ENCODE measurements at places on chromosomes 11 and 22.

DNA sequence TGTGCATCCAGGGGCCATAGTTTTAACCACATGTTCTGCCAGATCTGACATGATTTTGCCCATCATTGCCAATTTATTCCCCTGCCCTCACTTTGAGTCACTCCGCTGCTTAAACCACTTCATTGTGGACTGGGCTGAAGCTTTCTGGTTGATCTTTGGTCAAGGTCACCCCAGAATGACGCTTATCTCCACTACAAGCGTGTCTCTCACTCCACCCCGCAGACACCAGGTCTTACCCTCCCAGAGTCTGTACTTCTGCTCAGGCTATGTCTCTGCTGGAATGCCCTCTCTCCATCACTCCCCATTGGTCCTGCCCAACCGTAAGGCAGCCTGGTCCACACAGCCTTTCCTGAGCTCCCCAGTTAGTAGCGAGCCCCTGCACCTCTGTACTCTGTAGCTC lies 170.5 kb upstream of the SYT13 start:
- DNase-seq: no peak

DNA sequence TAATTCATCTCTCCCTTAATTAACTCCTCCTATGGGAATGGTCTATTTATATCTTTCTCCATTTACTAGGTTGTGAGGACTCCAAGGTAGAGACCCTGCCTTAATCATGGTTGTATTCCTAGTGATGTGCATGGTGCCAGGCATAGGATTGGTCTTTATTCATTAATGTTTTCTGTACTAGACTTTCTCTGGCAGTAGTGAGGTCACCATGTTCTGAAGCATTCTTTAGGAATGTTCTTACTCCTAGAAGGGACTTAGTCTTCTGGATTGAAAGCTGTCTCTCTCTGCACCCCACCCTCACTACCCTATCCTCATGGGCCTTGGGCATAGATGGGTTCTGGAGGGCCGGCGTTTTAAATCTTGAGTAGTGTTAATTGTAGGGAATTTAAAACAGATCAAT lies 10.6 kb upstream of the INSC start:
- no peak for DNase-seq

- DNase-seq: no peak
Observed at GRCh38 chr11:37657645-37658044, 1059.6 kb upstream of the RAG2 start.

DNA sequence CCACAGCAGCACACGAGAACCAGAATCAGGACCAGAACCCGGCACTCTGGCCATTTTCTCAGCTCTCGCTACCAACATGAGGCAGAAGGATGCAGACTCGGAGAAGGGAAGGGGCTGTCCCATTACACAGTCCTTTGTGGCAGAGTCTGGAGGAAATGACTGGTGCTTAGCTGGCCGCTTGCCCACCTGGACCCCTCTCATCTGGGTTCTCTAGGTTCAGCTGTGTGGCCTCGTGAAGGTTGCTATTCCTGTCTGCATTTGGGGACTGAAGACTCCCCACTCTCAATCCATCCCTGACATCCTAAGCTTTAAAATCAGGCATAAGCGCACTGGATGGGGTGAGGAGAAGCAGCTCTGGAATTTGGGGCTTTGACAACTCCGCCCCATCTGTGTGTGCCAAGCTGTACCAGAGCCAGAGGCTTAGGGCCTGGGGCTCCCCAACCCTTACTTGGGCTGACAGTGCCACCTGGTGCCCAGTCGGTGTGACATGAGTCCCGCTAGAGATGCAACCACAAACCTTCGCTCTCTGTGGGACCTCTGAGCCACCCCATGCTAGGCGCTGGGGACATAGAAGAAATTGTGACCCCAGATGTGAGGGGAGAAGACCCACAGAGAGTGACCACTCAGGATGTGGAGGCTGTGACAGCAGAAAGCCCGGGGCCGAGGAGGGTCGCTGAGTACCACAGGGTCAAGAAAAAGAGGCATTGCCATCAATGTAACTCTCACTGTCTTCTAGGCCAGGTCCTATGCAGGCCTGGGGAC lies 35.8 kb upstream of the FCHSD2 start:
- DNase-seq: peak; percentile 64

DNA sequence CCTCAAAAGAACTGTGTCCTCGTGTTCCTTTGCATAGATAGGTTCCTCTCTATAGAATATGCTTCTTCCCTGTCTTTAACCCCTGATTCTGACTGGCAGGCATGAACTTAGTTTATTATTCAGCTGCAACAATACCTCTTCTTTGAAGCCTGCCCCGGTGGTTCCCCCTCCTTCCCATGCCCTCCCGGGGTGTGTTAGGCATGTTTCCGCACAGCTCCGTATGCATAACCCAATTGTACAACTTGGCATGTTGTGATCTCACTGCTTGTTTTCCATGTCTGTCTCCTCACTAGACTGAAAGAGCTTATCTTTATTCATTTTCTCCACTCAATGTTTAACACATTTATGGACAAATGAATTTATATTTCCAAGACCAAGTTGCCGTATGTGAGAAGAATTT lies 72.6 kb downstream of the DEPDC5 start:
- no peak for DNase-seq

GRCh38 chr22:28822930-28823551 lies 22.7 kb upstream of the XBP1 start:
- DNase-seq: no peak

GRCh38 chr11:114163830-114164401 lies 104.4 kb downstream of the ZBTB16 start:
- no peak for DNase-seq

- DNase-seq: no peak
Observed at GRCh38 chr11:128502726-128503125, 84.6 kb downstream of the ETS1 start.

DNA sequence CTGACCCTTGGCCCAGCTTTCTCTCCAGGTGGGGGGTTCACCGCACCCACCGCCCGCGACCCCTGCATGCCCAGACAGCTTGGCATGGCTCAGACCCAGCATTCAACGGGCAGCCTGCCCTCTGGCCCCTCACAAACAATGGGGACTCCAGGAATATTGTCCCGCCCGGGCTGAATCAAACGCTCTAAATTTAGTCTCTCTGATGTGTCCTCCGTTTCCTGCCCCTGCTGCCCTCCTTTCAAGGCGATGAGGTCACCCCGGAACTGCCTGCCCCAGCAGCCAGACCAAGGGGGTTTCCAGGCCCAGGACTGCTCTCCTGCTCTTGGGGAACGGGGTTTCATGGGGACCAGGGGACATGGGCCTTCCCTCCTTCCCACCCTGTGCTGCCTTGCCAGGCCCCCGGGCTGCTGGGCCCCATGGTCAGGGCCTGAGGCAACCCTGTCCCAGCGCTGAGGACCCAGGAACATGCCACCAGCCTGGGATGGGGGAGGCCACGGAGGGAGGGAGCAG lies 10.1 kb upstream of the PDGFB start:
- peak; percentile 45 for DNase-seq

- no peak for DNase-seq
Observed at GRCh38 chr11:95522874-95523273, 266.7 kb downstream of the FAM76B start.

GRCh38 chr11:33321422-33321821 lies 64.2 kb downstream of the HIPK3 start:
- DNase-seq: no peak

- no peak for DNase-seq
Observed at GRCh38 chr11:43992834-43993637, 50.6 kb downstream of the C11orf96 start.

GRCh38 chr11:125225401-125225800 lies 60.9 kb downstream of the PKNOX2 start:
- DNase-seq: no peak

DNA sequence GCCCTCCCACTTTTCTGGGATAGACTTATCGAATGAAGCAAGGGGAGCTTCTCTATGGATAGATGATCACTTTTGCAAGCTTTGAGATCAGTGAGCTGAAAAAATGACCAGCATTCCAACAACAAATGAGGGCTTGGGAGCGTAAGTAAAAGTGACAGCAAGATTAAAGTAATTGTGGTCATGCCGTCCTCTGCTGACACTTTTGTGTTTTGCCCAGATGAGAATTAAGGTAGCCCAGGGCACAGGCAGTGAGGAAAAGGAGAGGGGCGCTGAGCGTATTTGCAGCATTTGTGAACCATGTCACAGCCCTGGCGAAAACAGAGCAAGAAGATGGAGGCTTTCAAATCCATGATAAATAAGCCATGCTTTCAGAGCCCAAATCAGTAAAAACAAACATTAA lies 24.6 kb upstream of the TMA7B start:
- no peak for DNase-seq

DNA sequence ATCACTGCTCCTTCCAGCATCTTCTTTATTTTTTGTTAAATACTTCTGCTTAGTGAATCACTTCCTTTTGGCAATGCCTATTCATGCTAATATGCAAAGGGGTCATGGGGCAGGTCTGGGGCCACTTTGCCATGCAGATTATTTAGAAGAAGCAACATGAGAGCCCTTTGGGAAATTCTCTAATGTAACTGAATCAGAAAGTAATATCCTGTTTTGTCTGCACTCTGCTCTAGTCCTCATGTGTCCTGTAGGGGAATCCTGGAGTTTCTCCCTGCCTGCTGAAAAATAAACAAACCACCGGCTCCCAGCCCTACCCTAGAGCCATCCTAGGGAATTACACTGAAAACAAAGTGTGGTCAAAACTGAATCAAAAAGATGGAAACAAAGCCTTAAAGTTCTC lies 176.5 kb upstream of the POU2AF2 start:
- no peak for DNase-seq
